T-helper 1 cell treated with Interleukin-12 subunit alpha and Interleukin-12 subunit beta and Interleukin-4 antibody, amounts not matched to agents 30 ng/mL and 1 ng/mL, for 36 hours (primary cell): ENCODE measurements at places on chromosomes 11 and 22. TPM values are rescaled to one million over a fixed set of nuclear protein-coding genes. Genes with fewer than 3 reads are reported as not detected.

The GGT5 gene
- total RNA-seq, result 0.22 and 0.32 TPM in 2 replicates

The MRTFA gene
- 56.8 and 67.4 TPM in 2 replicates for total RNA-seq

The TMEM41B gene
- total RNA-seq, result 39.5 and 43.1 TPM in 2 replicates

The GSTT2B gene
- total RNA-seq, result 0.44 TPM in 2 replicates

The GNAZ gene
- total RNA-seq, result 0.22 TPM in 1 of 2 replicates, not detected in the other

The KCNQ1OT1 gene
- total RNA-seq, result 0.54 TPM in 2 replicates

The CTSW gene
- total RNA-seq, result 28.8 and 29.5 TPM in 2 replicates

The ZP1 gene
- not detected in 2 replicates for total RNA-seq

The SBF1 gene
- 175 and 181 TPM in 2 replicates for total RNA-seq

The RAG2 gene
- total RNA-seq, result not detected in 2 replicates

The RAB3IL1 gene
- total RNA-seq, result 0.34 and 0.41 TPM in 2 replicates

The ADM2 gene
- total RNA-seq, result 4.5 and 6.2 TPM in 2 replicates

The C11orf86 gene
- not detected in 2 replicates for total RNA-seq

The AQP11 gene
- total RNA-seq, result 0.10 and 0.34 TPM in 2 replicates

The ACR gene
- not detected in 2 replicates for total RNA-seq

The ANKRD13D gene
- total RNA-seq, result 198 and 200 TPM in 2 replicates

The LRRC74B gene
- not detected in 2 replicates for total RNA-seq

The SCGB1A1 gene
- total RNA-seq, result not detected in 2 replicates

The OR5A1 gene
- total RNA-seq, result not detected in 2 replicates

The LMO2 gene
- total RNA-seq, result 0.12 TPM in 1 of 2 replicates, not detected in the other

The MS4A7 gene
- total RNA-seq, result not detected in 2 replicates

The GDPD4 gene
- not detected in 2 replicates for total RNA-seq

The DLG2 gene
- total RNA-seq, result 0.88 and 1.4 TPM in 2 replicates

The PAFAH1B2 gene
- 52.9 and 63.2 TPM in 2 replicates for total RNA-seq

The CCDC81 gene
- 0.66 and 1.2 TPM in 2 replicates for total RNA-seq

The SPTBN2 gene
- total RNA-seq, result 0.05 and 0.39 TPM in 2 replicates

The HEPN1 gene
- total RNA-seq, result not detected in 2 replicates

The FAM227A gene
- 0.39 TPM in 1 of 2 replicates, not detected in the other for total RNA-seq

The IGLL1 gene
- not detected in 2 replicates for total RNA-seq

The CSNK2A3 gene
- total RNA-seq, result 0.80 and 1.1 TPM in 2 replicates

The APOA5 gene
- not detected in 2 replicates for total RNA-seq

The OR56A3 gene
- total RNA-seq, result not detected in 2 replicates

The OR10A6 gene
- total RNA-seq, result not detected in 2 replicates

The FAM180B gene
- total RNA-seq, result 0.15 TPM in 1 of 2 replicates, not detected in the other

The KCNJ1 gene
- not detected in 2 replicates for total RNA-seq

The SCUBE1 gene
- total RNA-seq, result 0.39 and 0.44 TPM in 2 replicates

The RAB39A gene
- total RNA-seq, result 0.12 TPM in 1 of 2 replicates, not detected in the other

The DCDC1 gene
- not detected in 2 replicates for total RNA-seq

The OR51I1 gene
- not detected in 2 replicates for total RNA-seq

The CD6 gene
- total RNA-seq, result 327 and 336 TPM in 2 replicates
